ENCODE measurements at places on chromosomes 7 and 10. TPM values are rescaled to one million over a fixed set of nuclear protein-coding genes. Genes with fewer than 3 reads are reported as not detected.

- DNase-seq: peak; percentile 89
Measured at GRCh38 chr7:32680259-32681173, 185.2 kb downstream of the AVL9 start.

- no peak for DNase-seq
Measured at GRCh38 chr10:71516890-71517289, 120.2 kb downstream of the CDH23 start.

Gene FFAR4
- total RNA-seq: not detected

Gene FRMPD2
- not detected for total RNA-seq

Gene GSTO2
- total RNA-seq: 2.3 TPM

Gene TYW1
- 11.9 TPM for total RNA-seq

Gene SEMA3A
- total RNA-seq: 4.3 TPM

- DNase-seq: no peak
Measured at GRCh38 chr7:43586251-43586900, 3.5 kb downstream of the STK17A start.

Gene HTR7
- 7.3 TPM for total RNA-seq

- peak; percentile 34 for DNase-seq
Measured at GRCh38 chr10:6273351-6273750, 70.6 kb downstream of the PFKFB3 start.

DNA sequence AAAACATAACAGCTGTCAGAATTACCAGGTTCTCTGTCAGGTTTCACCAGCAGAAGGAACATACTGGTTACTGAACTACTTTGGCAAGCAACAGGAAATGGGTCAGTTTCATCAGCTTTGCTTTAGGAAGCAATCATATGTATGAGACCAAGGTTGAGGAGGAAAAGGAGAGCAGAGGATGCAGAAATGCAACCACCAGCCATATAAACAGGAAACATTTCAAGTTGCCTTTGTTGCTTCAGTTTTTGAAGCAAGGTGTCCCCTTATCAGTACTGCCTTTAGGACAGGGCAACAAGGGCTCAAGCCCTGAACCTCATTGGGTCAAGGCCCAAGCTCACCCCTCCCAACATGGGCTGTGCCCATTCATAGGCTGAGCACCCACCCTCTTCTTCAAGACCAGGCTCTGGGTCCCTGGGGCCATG is 10.2 kb downstream of the HIPK2 start:
- no peak for DNase-seq

- no peak for DNase-seq
Measured at GRCh38 chr7:159033956-159034355, 110.7 kb downstream of the VIPR2 start.

Gene CALML5
- not detected for total RNA-seq

GRCh38 chr7:44549457-44549856 is 8.3 kb upstream of the NPC1L1 start:
- no peak for DNase-seq

Gene TFPI2
- total RNA-seq: 267 TPM

Measured in RPMI7951 (cell line).